NT2/D1 (cell line): ENCODE measurements at places on chromosomes 12 and 14.

DNA sequence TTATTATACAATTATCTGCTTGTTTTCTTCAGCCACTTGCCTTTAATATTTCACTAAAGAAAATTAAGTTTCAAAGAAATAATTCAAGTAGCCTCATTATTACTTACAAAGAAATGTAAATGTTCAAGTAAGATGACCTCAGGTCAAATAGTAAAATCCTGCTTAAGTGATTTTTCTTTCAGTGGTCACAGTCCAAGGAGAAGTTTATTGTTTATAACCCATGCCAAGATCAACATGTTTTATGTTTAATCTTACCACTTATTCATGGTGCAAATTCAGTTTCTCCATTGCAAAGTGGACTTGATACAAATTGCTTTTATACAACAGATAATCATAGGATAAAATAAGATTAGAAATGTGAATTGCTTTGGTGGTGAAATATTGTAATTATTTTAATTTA lies 370.2 kb upstream of the FLRT2 start:
- DNase-seq, result no peak

DNA sequence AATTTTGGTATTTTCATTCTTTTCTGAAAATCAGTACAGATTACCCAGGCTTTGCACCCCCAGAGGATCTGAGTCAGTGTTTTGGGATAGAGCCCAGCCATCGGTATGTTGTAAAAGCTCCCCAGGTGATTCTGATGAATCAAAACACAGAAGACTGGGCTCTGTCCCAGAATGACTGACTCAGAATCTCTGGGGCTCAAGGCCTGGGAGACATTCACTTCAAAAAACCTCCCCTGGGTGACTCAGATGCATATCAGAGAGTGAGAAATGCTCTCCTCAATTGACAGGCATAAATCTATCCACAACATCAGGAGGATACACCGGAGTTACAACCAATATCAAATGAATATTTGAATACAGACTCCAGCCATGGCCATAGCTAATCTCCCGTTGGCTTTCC lies 32.6 kb downstream of the SLC35F4 start:
- peak; percentile 3 for DNase-seq

- DNase-seq, result no peak
Observed at GRCh38 chr12:75960954-75961661, 70.5 kb downstream of the PHLDA1 start.

DNA sequence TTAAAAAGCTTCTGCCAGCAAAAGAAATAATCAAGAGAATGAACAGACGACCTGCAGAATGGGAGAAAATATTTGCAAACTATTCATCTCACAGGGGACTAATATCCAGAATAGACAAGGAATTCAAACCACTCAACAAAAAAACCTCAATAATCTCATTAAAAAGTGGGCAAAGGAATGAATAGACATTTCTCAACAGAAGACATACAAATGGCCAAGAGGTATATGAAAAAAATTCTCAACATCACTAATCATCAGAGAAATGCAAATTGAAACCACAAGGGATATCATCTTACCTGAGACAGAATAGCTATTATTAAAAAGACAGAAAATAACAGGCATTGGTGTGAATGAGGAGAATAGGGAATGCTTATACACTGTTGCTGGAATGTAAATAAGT lies 270.0 kb downstream of the DACT1 start:
- DNase-seq, result no peak

GRCh38 chr14:79137045-79137430 lies 966.9 kb downstream of the NRXN3 start:
- DNase-seq, result no peak

DNA sequence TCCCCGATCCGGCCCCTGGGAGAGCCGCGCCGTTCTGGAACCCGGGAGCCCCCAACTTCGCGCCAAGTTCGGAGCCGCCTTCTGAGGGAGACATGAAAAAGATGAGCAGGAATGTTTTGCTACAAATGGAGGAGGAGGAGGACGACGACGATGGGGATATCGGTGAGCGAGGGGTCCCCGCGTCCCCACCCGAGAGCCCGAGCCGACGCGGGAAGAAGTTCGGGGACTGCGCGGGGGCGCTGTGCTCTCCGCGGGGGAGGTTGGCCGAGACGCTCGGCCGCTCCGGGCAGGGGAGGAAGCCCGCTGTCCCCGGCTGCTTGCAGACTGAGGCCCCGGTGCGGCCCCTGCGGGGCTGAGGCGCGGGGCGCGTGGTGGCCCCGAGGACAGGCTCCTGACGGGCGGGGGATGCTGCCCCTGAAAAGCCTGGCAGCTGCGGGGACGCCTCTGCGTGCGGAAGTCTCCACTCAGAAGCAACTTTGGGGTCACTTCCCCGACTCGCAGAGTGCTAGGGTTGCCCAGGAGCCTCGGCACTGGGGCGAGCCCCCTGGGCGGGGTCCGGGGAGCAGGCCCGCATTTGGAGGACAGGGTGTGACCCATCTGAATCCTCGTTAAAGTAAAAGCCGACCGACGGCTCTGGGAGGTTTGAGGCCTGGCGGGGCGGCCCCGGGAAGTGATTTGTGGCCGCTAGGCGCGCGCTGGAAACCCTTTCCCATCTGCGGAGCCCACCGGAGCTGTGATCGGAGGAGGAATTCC lies 511 bp downstream of the ANO6 start:
- peak; percentile 36 for DNase-seq

GRCh38 chr12:3614806-3615466 lies 123.9 kb downstream of the PRMT8 start:
- DNase-seq, result peak; percentile 62

- DNase-seq, result no peak
Observed at GRCh38 chr12:82880442-82880901, 193.8 kb downstream of the TMTC2 start.

GRCh38 chr14:31788340-31788739 lies 227.1 kb downstream of the NUBPL start:
- DNase-seq, result no peak

DNA sequence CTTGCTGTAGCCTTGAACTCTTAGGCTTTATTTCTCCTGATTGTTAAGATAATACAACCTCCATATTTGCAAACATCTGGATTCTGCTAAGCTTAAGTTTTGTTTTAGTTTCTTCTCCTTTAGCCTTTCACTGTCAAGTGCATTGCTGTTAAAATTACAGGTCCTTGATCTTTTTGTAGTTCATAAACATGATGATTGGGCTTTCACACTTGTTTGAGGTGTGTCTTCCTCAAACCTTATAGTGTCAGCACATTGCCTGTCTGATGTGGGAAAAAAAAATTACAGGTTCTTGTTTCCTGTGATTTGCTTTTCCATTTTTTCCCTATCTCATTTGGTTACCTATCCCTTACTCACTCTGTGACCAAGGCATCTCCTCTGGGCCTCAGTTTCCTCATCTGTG lies 59.2 kb downstream of the BICDL1 start:
- DNase-seq, result no peak

- DNase-seq, result no peak
Observed at GRCh38 chr12:90745211-90745610, 209.8 kb downstream of the CCER1 start.

DNA sequence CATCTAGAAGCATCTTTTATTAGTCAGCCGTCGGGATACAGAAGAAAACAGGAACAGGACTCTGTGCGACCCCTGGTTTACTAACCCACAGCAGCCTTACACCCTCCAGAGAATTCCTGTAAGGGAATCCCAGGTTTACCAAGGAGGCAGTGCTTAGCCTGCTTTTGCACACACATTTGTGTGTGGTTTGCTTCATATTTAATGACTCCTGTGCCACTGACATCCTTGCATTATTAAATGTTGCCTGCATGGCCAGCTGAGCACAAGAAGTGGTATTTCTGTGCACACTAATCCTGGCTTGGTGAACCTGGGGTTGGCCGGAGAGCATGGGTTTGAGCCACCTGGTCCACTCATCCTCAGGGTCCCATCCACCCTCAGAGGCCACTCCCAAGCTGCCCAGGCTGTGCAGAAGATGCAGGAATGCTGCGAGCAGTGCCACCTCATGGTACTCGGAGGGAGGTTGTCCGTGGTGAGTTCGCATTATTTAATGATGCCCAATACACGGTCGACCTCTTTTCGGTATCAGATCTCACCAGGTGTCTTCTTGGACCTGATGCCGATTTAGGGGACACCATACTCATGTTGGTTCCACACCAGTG lies 152.4 kb upstream of the RTL1 start:
- DNase-seq, result no peak

DNA sequence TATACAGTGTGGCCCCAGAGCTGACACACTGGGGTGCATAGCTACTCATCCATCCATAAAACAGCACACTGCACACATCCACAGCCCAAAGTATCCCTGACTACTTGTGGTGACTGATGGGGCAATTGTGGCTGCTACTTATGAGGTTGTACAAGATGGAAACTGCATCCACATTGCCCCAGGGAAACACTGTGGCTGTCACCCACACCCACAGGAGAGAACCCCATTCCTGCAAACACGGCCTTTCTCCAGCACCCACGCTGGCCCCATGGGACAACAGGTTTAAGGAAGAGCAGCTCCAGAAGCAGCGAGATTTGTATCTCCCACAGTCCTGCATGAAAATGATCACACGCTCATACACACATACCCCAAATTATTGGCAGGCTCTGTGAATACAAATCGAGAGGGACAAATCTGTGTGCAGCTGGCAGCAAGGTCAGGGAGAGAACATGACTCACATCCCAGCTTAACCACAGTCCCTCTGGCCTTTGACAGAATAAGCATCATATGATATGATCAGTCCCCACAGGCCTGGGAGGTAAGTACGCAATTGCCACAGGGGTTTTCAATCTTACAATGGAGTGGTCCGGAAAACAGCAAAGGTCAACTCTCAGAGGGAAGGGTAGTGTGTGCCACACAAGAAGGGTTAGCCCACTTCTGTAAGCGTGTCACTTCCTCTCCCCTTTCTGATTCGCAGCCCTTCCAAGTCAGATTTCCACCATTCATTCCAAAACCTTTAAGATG lies 61.9 kb downstream of the ESR2 start:
- DNase-seq, result no peak

GRCh38 chr12:21527451-21528180 lies 1.5 kb downstream of the SPX start:
- DNase-seq, result peak; percentile 85

- no peak for DNase-seq
Observed at GRCh38 chr14:104360501-104360900, 219.1 kb upstream of the C14orf180 start.

GRCh38 chr12:132153501-132154340 lies 9.5 kb downstream of the NOC4L start:
- DNase-seq, result peak; percentile 78

GRCh38 chr12:93137656-93138612 lies 208.8 kb upstream of the EEA1 start:
- no peak for DNase-seq

DNA sequence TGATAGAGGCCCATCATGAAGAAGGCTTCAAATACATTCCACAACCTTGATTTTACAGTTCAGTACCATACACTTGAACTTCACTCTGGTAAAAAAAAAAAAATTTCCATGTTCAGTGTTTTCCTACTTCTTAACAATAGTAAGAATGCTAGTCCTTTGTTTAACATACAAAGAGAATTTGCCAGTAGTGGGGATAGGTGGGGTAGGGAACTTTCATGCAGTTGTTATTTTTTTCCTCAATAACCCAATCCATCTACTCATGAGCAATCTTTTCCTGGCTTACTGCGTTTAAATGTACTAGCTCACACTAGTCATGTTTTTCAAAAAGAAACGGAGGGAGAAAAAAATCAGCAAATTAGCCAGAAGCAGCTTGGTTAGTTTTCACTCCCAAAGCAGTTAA lies 206.1 kb downstream of the PRKD1 start:
- no peak for DNase-seq

- DNase-seq, result no peak
Observed at GRCh38 chr12:115166698-115167315, 482.8 kb upstream of the TBX3 start.

DNA sequence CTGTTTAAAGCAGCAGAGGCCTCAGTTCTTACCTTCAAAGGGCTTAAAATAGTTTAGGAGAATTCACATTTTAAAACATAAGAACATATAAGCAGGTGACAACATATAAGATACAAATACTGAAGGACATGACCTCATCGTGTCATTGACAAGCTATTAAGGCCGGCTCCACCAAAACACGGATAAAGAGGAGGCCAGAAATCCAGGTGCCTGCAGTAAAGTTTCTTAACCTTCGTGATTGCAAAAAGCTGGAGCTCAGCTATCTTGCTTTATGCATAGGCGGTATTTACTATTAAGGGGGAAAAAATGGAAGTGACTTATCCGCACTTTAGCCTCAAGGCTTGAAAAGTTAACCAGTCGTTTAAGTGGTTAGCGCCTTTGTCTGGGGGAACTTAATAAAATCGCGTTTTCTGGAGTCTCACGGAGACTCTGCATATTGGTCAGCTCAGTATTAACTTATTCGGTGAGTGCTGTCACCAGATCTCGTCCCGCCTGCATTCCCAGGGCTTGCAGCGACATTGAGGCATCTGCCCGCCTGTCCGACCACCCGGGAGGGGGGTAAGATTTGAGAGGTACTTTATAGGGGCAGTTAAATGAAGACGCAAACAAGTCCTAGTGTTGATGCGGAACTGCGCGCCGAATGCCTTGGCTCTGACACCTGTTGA lies 1.1 kb upstream of the SP1 start:
- no peak for DNase-seq

- no peak for DNase-seq
Observed at GRCh38 chr12:53710091-53710490, 17.2 kb downstream of the CALCOCO1 start.

- DNase-seq, result no peak
Observed at GRCh38 chr12:25993901-25994651, 35.6 kb downstream of the RASSF8 start.

GRCh38 chr12:81683881-81684280 lies 75.3 kb downstream of the PPFIA2 start:
- DNase-seq, result no peak

DNA sequence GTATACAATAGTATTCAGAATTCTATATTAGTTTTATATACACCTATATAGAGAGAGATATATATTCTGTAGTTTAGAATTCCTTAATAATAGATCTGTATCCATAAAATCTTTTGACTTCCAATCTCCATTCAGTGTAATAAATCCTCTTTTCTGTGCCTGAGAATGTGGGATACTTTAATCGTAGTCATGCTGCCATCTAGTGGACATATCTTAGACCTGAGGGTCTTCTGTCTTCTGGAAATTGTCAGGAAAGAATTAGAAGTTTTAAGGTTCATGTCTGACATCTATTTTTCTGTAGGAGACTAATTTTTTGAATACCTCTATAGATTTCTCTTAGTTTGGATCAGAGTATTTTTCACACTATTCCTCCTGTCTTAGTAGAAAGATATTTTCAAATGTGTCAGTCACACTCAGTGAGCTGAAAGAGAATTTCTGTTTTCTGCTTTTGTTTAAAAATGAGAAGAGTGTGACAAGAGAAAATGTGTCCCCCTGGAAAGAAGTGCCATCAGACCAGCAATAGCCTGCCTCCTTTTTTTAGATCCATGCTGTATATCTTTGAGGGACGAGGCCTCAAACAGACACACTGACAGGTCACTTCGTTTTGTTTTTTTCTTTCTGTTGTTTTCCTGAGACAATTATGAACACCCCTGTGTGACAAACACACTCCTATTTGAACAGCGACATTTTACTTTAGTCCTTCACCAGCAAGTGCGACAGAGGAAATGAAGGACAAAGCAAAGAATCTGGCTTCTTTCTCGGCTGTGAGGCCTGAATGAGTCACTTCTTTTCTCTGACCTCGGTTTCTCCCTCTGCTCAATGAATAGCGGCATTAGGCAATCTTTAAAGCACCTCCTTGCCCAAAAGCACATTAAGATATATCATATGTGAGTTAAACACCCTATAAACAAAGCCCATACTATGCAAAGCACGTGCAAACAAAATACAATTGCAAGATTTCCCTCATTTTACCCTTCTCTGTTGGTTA lies 96.3 kb downstream of the GALC start:
- no peak for DNase-seq

- DNase-seq, result no peak
Observed at GRCh38 chr12:69348162-69348938, at the start of gene LYZ. Gene LYZ, plus strand, starts transcription at chr12:69348381. Its CDS starts 28 bp downstream, at chr12:69348409.
